CD4-positive, alpha-beta T cell treated with Interferon alpha-2 for 1 hour (primary cell): ENCODE measurements at places on chromosomes 2 and 18.

GRCh38 chr2:197092431-197092830 lies 165.9 kb upstream of the PGAP1 start:
- DNase-seq = no peak

DNA sequence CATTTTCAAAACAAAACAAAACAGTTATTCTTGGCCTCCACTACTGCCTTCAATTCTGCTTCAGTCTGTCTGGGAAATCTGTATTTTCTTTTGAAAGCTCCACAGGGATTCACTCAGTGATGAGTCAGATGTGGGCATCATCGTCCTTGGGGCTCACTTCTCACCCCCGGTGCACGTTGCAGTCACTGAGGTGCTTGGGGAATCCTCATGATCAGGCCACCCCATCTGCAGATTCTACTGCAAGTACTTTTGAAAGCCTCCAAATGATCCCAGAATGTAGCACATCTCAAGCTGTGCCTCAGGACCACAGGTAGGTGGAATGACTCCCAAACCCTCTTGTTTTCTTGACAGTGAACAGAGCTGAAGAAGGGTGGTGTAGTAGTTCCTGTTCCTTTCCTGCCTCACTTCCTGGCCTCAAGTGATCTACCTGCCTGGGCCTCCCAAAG lies 34.3 kb downstream of the LPIN2 start:
- peak; percentile 32 for DNase-seq

- no peak for DNase-seq
Measured at GRCh38 chr2:217970206-217970605, 32.6 kb downstream of the TNS1 start.

GRCh38 chr2:72718876-72719275 lies 107.0 kb downstream of the EXOC6B start:
- no peak for DNase-seq

DNA sequence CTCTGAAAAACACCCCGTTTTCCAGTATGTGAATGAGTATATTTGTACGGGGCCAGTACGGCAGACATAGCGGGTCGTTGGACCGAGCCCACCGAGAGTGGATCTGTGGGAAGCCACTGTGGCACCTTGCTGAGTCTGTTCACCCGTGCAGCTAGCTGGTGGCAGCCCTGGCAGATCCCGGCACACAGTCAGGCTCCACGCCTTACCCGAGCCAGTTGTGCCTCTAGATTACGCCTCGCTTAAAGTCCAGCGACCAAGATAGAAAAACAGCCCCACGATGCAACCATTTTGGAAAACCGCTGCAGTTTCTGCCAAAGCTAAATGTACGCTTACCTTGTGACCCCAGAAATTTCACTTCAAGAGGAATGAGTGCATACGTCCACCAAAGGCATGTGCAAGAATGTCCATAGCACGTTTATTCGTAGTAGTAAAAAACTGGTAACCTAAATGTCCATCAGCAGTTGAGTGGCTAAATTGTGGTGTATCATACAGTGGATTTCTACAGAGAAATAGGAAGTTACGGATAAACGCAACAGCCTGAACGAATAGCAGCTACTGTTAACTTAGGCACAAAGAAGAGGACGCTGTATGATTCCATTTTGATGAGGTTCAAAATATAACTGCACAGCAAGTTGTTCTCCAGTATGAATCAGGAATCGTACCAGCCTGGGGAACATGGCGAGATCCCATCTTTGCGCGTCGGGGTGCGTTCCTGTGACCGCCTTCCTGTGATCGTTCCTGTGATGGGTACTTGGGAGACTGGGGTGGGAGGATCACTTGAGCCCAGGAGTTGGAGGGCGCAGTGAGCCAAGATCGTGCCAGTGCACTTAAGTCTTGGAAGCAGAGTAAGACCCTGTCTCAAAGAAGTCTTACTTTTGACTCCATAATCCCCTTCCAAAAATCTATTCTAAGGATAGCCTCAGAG lies 688 bp upstream of the WDR33 start:
- no peak for DNase-seq

GRCh38 chr2:14143435-14143834 lies 489.1 kb upstream of the LRATD1 start:
- DNase-seq = no peak

DNA sequence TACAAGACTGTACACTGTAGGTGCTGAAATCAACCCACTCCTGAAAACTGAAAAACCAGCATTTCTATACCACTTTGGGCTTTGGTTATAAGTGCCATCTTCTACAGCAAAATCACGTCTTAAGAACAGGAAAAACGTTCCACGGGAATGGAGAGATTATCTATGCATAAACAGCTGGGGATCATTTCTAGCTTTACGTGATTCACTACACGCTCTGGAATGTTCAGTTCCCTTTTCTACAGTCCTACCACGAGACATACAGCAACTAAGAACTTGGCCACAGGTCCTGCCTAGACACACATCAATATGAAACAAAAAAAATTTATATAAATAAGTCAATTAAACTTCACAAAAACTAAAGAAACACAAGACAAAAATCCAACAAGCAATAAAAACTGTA lies 3.6 kb downstream of the CXCR4 start:
- DNase-seq = no peak

DNA sequence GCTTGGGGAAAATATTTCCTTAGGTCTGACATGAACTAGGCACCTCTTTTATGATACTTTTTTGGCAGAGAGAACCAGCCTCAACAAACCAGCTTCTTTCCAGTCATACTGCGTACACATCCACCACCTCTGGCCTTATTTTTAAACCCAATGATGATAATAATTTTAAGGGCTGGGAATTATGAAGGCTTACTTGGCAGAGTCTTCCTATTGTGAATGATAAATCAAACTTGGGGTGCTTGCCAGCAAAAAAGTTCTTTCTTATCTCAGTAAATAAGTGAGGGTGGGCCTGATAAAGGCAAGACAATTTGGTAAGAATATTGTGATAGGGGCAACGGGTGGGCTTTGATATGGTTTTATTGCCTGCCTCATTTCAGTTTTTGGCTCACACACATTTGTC lies 1230.2 kb upstream of the ZEB2 start:
- DNase-seq = no peak

- DNase-seq = no peak
Measured at GRCh38 chr2:61811821-61812220, 42.0 kb downstream of the FAM161A start.
